Common myeloid progenitor, CD34-positive (primary cell): ENCODE measurements at places on chromosomes 11 and 22.

DNA sequence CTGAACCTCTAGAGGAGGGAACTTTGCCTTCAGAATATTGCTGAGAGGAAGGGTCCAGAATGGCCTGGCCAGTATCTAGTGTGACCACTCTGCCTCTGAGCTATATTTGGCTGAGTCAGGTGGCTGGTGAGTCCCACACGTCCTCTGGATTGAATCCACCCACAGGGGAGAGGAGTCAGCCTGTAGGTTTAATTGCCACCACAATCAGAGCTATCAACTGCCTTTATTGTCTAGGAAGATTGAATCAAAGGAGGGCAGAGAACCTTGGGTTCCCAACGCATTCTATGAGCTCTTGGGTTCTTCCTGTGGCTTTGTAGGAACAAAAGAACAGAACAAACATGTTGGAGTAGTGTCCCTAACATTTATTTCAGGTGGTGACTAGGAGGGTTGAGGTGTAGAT lies 67.7 kb downstream of the ST3GAL4 start:
- no peak for DNase-seq

- DNase-seq, result no peak
These were observed 7.0 kb downstream of the MAP3K11 start for GRCh38 chr11:65606876-65607613.

DNA sequence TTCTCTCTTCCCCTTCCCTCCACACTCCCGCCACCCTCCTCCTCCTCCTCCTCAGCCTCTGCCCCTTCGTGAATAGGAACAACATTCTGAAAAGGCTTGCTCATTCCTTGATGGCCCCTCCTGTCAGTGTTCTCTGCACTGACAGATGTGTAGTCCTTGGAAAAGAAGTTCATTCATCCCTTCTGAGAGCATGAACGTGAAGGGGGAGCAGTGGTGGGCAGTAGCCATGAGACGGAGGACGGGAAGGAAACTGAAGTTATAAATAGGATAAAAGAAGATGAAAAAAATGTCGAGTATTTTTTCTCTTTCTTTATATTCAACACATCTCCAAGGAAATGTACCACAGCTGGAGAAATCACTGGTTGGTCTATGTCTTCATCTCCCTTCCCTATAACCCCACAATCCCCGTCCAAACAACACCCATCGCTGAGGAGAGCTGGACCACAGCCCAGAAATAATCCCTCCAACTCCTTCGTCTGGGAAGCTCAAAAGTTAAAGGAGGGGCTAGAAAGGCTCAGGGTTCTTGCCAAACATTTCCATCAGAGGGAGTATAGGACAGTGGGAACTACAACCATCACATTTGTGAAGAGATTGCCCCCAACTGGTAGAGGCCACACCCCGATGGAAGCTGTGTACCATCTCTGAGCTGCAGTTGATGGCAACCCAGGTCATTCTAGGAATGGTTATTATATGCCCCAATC lies 33.5 kb downstream of the ETS1 start:
- DNase-seq, result no peak

GRCh38 chr22:44276706-44277356 lies 35.9 kb downstream of the SHISAL1 start:
- no peak for DNase-seq
